RPMI7951 (cell line): ENCODE measurements at places on chromosomes 5 and 9. TPM values are rescaled to one million over a fixed set of nuclear protein-coding genes. Genes with fewer than 3 reads are reported as not detected.

The TRIM36 gene
- 2.4 and 3.5 TPM in 2 replicates for total RNA-seq

The CDH9 gene
- not detected in 2 replicates for total RNA-seq

The PCDHA13 gene
- total RNA-seq: not detected in 2 replicates

- no peak for DNase-seq
Observed at GRCh38 chr9:134568811-134569210, 72.8 kb upstream of the COL5A1 start.

- DNase-seq: peak; percentile 79
Observed at GRCh38 chr9:111041902-111042301, 3.6 kb upstream of the LPAR1 start.

DNA sequence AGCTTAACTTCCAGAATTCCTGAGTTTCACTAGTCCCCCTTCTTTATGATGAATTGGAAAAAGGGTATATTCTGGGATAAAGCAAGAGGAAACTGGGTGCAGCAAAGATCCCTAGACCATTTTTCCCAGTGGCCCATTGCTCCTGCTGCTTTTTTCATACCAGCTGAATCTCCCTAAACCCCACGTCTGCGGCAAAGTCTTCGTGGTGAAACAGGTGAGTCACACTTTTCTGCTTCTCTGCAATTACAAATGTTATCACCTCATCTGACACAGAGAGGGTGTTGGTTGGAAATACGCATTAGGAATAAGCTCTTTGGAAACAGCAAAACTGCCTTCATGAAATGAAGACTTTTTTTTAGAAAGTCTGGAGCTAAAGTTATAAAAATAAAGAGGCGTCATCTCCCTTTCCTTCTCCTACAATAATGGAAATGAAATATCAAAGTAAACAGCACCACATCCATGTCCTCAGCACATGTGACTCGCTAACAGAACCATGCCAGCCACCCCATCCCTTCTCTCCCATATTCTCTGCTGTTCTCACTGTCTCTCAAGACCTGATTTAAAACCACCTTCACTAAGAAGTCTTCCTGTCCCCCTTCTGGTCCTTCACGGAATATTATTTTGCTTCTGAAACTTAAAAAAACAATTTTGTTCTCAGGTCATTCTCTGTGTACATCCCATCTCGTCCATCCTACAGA lies 39.5 kb upstream of the GLRX start:
- DNase-seq: peak; percentile 68

DNA sequence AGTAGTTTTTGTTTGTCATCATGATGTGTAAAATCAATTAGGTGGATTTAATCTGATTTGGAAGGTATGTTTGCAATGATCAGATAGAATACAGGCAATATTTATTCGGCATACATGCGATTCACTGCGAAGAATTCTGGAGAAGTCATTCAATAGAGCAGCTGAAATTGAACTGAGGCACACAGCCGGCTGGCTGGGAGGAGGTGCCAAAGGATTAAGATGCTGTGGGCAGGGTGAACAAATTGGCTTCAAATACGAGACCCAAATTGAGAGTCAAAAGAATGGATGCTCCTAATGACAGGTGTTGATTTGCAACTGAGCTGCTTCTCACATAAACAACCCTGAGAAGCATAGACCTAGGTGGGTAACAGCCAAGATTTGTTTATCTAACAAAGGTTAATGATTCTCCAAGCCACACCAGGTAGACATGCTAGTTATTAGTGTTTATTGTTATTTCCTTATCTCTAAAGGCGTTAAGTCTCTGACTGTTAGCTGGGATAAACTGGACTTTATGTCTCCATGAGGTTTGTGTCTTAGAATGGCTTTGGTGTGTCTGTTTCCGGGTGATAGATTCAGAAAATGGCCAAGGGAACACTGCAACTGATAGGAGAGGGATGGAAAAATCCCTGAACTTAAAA lies 55.3 kb upstream of the CLINT1 start:
- no peak for DNase-seq

DNA sequence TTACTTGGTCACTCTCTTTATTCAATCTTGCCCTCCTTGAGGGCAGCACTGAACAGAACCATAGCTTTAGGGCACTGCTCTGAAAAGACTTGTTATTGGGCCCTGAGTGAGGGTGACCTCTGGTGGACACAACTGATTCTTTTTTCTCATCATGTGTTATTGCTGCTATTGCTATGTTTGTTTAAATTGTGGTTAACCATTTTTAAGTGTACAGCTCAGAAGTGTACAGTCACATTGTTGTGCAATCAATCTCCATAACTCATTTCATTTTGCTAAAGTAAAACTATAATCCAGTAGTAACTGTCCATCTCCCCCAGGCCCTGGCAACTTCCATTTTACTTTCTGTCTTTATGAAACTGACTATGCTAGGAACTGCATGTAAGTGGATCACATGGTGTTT lies 351.1 kb upstream of the RIOK2 start:
- DNase-seq: peak; percentile 55

GRCh38 chr5:891837-892393 lies 686 bp downstream of the BRD9 start:
- peak; percentile 16 for DNase-seq

DNA sequence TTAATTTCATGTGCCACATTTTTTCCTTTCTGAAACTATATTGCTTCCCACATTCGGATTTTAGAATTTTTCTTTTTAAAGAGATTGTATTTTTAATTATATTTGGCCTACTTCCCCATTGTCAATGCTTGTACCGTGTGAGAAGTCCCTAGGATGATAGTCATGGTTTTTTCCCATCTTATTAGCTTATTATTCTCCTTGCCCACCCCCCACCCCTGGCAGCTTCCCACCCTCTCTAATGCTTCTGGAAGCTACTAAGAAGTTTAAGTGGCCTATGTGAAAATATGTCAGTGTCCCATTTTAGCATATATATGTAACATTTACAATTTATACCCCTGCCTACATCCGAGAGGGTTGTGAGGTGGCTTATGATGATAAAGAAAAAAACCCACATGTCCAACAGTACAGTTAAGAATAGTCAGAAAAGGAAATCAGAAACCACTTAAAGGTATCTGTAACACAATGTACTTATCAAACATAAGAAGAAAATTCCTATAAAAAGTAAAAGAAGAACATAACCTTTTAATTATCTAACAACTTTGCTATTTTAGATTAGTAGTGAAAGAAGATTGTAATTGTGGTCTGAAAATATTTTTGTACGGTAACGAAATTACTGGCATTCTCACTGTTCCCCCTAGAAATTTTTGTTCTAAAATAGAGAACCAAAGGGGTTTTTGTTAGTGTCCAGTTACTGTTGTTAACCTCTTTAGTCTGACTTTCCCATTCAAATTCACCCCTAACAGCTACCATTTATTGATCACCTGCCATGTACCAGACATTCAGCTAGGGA lies 62.1 kb downstream of the SLC44A1 start:
- DNase-seq: no peak

DNA sequence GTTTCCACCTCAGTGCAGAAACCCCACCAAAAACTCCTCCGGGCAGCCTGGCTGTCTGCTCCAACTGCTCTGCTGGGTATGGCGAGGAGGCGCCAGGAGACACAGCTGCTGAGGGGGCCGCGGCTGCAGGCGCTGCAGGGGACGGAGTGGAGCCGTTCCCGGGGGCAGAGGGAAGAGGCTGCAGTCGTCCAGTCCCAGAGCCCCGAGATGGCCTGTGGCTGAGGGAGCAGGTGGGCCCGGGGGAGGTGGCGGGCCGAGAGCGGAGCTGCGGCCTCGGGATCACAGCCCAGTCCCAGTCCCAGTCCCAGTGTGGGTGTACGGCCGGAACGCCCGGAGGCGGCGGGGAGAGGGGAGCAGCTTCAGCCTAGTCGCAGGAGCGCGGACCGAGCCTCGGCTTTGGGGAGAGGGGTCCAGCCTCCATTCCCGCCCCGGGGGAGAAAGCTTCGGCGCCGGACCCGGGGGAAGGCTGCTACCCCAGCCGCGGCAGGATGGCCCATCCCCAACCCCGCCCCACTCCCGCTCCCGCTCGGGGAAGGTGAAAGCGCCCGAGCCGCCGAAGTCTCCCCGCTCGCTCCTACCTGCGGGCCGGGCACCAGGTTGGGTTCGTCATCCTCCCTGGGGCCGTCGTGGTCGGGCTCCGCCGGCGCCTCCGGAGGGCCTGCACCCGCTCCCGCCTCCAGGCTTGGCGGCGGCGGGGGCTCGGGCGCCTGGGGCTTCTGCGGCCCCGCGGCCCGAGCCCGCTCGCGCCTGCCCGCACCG lies 513 bp downstream of the FAM193B start:
- DNase-seq: peak; percentile 34

DNA sequence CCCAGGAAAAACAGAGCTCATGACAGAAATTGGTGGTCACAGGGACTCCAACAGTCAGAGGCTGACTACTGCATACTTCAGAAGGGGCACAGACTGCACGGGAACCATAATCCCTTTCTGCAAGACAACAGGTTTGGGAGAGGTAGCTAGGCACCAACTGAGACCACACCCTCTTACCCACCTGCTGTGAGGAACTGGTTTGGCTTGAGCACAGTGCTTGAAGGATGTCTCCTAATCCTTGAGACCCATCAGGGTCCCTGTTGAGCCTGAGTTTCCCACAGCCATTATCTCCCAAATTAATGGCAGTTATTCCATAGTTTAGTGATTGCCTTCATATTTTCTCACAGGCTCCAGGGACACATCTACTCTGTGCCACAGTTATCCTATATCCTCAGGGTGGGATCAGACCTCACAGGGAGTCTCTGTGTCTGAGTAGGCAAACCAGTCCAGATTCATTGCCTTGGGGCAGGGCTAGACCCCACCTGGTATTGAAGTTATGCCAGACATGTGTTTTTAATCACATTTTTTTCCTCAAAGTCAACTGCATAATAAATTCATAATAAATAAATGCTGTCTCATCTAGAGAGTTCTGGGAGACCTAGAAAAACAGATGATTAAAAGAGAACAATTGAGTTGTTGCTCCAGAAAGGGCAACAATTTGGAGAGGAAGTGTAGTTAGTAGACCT lies 9.3 kb upstream of the CAST start:
- peak; percentile 87 for DNase-seq
